ENCODE measurements at places on chromosomes 11 and 22.

DNA sequence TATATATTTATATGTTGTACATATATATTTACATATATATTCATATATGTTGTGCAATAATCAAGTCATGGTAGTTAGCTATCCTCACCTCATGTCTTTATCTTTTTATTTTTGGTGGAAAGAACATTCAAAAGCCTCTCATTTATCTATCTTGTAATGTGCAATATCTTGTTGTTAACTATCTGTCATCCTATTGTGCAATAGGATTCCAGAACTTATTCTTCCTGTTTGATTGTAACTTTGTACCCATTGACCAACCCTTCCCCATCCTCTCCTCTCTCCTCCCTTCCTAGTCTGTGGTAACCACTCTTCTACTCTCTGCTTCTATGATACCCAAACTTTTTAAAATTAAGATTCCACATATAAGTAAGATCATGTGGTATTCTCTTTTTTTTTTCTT is 115.6 kb upstream of the PDGFD start:
- no peak for DNase-seq

DNA sequence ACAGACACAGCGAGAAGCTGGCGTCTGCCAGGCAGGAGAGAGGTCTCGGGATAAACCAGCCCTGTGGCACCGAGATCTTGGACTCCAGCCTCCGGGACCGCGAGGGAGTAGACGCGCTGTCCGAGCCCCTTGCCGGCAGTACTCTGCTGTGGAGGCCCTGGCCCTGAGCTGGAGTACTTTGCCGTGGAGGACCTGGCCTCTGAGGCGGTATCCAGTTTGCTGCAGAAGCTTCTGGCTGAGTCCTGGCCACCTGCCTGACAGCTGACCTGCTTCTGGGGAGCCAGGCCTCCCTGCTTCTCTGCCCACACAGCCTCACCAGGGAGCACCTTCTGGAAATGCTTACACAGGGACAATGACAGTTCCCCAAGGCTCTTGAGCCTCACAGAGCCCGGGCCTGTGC is 31.6 kb upstream of the CARS1 start:
- no peak for DNase-seq

DNA sequence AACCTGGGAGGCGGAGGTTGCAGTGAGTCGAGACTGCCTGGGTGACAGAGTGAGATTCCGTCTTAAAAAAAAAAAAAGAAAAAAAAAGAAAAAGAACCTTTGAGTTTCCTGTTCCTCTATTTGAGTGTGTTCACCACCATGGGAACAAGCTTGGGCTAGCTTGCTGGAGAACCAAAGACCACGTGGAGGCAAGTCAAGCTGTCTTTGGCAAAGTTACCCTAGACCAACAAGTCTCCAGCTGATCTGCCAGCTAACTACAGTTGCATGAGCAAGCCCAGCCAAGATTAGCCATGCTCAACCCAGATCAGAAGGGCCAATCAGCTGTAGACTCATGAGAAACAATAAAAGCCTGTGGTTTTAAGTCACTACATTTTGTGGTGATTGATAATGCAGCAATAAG is 29.7 kb downstream of the SLN start:
- peak; percentile 15 for DNase-seq

- DNase-seq, result no peak
Observed at GRCh38 chr11:117560780-117561530, 233.3 kb downstream of the CEP164 start.

DNA sequence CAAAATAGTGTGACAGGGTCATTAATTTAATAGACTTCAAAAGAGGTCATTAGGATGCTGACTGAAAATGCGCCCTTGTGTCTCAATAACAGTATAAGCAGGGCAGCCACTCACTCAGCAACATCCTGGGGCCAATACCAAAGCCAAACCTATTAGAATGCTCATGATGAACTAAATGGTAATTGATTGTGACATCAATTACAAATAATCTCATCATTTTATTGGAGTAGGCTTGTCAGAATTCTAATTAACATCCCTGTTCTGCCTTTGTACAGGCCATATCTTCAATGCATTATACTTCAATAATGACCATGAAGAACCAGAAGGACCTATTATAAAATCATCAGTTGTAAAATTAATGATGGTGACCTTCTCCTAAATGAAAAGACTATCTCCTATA is 64.2 kb downstream of the DNAJC24 start:
- DNase-seq, result no peak

- no peak for DNase-seq
Observed at GRCh38 chr11:71244116-71244810, 8.1 kb downstream of the SHANK2 start.

- no peak for DNase-seq
Observed at GRCh38 chr11:8839306-8839956, 71.6 kb upstream of the AKIP1 start.

DNA sequence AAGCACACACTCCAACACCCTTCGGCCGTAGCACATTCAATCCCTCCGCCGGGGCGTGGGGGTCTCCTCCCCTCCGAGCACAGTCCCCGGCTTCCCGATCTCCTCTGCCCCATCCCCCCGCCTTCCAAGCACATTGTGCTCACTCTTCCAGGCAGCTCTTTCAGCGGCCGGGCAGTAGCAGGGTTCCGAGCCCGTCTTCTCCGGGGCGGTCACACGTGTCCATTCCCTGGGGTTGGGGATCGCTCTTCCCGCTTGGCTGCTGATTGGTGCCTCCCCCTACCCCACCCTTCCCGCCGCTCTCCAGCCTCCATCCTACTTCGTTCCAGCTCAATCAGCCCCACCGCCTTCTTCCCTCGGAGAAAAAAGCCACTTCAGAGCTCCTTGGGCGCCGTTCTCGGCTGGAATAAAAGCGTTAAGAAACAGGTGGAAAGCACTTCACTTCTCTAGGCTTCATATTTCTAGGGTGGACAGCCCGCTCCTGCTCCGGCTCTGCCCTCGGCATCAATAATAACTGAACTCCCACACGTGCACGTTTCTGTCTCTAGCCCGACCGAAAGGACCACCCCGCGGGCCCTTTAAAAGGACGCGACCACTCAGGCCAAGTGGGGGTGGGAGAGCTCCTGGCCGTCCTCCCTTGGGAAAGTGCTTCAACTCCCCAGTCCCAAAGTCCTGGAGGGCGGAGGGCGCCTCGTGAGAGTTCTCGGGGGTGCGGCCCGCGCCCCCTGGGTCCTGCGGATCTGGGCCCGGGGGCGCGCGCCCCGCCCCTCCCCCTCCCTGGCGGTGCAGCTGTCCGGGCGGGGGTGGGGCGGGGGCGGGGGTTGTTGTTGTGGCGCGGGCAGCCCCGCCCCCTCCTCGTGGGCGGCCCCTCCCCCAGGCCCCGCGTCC is 464 bp upstream of the CECR2 start:
- peak; percentile 56 for DNase-seq

GRCh38 chr11:125348674-125349309 is 147.3 kb downstream of the FEZ1 start:
- peak; percentile 36 for DNase-seq

DNA sequence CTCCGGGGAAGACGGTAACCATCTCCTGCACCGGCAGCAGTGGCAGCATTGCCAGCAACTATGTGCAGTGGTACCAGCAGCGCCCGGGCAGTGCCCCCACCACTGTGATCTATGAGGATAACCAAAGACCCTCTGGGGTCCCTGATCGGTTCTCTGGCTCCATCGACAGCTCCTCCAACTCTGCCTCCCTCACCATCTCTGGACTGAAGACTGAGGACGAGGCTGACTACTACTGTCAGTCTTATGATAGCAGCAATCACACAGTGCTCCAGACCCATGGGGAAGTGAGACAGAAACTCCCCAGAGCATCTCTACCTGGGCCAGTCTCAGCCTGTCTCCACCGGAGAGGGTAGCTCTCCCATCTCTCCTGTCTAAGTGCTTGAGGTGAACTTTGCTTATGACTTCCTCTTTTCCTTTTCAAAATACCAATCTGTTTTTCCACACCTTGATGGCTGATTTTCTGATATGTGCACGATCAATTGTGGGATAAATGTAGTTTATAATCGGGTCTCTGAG is 48.5 kb upstream of the VPREB1 start:
- no peak for DNase-seq

DNA sequence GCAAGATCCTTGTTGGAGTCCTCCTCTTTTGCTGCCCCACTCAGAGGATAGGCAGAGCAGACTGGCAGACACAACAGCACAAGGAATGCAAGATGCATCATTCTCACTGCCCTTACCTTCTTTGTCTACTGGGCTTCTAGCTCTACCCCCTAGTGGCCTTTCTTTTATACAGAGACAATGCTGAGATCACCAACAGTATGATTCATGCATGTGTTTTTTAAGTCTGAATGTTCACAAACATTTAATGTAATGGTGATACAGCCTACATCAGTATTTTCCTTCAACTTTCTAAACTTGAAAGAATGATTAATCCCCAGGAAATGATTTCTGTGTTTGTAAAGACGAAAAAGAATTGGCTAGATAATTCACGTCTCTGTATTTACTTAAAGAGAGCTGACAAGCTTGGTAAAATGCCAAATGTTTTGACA is at the start of gene MMP10:
Gene MMP10, minus strand, starts transcription at position 138 of the 428 bp plus-strand sequence. Its CDS starts 37 bp downstream, at position 101.
- DNase-seq, result peak; percentile 9

DNA sequence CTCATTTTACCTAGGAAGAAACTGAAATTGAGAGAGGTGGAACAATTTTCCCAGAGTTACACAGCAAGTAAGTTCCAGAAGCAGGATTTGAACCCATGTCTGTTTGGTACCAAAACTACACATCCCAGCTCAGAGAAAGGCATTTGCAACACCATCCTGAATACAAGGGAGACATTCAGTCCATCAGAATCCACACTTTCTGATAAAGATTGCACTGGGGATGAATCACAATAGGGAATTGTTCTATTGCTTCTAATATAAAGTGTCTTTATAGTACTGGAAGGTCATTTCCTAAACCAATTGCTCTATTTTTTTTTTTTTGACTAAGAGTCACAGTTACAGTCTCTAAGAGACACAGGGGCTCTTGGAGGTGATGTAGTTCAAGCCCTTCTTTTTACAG is 208.1 kb upstream of the CADM1 start:
- peak; percentile 91 for DNase-seq

GRCh38 chr11:128422576-128423370 is 164.6 kb downstream of the ETS1 start:
- no peak for DNase-seq

DNA sequence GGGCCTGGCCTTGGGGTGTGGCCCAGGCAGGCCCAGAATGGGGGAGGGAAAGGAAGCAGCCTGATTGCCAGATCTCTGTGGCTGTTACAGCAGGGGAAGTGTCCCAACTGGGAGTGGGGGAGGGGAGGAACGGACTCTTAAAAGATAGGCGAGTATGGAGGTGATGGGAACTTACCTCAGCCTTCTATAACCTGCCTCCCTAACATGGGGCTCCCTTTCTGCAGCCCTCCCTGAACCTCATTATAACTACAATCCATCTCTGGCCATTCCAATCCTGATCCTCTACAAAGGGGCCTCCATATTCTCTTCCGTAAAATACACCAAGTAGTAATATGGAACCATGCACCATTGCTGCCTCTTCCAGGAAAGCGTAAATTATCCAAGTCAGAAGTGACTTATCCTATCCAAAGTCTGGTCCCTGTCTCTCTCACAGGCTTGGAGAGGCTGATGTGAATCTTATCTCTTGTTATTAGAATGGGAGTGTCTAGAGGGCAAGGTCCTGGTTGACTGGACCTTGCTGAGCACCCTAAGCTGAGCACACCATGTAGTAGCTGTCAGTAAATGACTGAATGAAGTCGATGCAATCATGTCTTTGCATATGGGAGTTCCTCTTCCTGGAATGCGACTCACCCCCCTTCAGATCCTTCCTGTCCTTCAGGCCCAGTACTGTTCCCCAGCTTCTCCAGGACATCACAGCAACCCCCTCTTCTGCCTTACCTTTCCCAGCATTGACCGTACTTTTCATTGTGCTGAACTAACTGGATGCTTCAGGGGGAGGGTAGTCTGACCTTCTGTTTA is 5.9 kb downstream of the RHOG start:
- no peak for DNase-seq

- no peak for DNase-seq
Observed at GRCh38 chr22:43860831-43861230, 1.5 kb downstream of the SULT4A1 start.

DNA sequence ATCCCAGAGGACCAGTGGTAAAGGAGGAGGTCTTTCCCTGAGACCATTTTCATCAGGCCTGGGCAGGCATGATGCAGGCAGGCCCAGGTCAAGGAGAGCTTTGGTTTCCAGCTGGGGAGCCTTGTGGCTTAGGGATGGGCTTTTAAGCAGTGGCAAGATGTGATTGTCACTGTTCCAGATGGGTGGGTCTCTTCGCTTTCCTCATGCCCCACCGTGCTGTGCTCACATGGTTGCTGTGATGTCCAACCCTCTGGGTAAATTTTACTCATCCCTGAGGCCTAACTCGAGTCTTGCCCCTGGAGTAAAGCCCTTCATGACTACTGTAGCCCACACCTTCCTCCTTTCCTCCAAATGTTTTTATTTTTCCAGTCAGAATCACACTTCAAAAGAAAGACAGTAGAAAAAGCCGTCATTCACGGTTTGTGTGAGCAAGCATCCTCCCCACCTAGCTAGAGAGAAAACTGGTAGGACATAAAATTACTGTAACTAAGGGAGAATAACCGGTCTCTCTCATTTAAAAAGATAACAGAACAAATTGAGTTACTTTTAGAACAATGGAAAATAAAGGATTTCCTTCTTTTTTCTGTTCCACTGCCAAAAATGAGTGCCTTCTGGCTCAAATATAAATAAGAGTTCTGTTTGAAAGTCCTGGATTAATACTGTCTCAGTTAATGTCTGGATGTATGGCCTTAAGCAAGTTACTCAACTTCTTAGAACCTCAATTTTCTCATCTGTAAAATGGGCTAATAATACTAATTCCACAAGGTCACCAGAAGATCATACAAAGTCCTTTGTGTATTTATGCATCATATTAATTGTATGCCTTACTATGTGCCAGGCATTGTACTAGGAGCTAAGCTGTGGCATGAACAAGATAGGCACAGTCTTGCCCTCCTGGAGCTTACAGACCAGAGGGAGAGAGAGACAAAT is 84.9 kb downstream of the ME3 start:
- no peak for DNase-seq

DNA sequence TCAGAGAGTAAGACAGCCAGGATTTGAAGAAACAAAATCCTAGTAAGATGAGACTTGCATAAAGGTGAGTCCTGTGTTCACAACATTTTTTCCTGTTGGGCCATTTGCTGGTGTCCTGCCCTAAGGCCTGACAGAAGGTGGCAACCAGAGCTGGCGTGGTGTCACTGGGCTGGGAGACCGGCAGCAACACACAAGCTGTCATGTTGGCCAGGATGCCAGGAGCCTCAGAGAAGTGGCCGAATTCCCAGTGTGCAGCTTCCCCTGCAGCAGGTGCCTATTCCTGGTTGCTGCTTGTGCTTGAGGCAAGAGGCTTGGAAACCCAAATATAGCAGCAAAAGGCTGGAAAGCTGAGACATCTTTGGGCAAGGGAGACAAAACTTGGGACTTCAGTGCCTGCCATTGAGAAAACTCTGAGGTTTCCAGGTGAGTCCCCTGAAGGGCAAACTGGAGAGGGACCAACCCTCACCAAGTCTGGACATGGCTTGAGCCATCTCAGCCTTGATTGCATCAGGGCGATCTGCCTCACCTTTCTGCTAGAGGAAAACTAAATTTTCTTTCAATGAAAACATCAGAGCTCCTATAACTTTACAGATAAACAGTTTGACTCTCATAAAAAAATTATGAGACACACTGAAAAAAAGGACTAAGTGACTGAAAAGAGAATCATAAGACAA is 25.9 kb downstream of the ALG12 start:
- peak; percentile 8 for DNase-seq

GRCh38 chr11:93622043-93622442 is 39.4 kb upstream of the CEP295 start:
- DNase-seq, result no peak

- peak; percentile 18 for DNase-seq
Observed at GRCh38 chr22:38843657-38844314, at the start of gene NPTXR. Gene NPTXR (minus strand): TSS chr22:38844028.

Measured in pons (tissue), 1 donor.